Cardiac fibroblast (primary cell): ENCODE measurements at places on chromosomes 7 and 10.

- DNase-seq, result peak; percentile 89
Measured at GRCh38 chr7:108415821-108416536, 40.3 kb downstream of the NRCAM start.

DNA sequence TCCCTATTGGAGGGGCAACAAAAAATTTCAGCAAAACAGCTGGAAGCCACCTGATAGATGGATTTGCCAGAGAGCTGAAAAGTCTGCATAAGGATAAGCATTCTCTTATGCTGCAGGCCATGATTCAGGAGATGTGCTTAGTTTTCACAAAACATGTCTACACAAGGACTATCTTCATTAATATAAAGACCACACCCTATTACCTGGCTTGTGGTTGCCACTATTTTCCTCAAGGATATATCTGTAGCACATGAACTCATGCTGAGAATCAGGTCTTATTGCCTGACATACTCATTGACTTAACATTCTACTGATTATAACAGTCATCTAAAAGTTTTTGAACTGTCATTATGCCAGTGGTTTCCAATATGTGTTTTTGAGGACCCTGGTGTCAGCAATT, 7.1 kb upstream of the COL17A1 start:
- no peak for DNase-seq

DNA sequence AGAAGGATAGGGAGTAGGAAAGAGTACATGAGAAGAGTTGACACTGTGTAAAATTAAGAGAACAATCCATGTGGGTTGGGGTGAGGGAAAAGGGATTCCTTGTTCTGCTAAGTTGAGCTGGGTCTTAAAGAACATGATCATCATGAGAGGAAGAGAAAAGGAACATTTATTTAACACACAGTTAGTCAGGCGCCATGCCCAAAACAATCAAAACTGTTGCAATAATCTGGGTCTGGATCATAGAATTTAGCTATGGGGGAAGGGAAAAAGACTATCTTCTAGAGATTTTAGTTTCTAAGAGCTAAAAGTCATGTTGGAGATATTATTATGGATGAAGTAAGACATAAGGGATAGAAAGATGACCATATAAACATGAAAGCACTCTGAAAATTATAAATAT, 178.9 kb downstream of the SEM1 start:
- no peak for DNase-seq

- DNase-seq, result no peak
Measured at GRCh38 chr7:140771826-140772225, 75.3 kb downstream of the NDUFB2 start.

DNA sequence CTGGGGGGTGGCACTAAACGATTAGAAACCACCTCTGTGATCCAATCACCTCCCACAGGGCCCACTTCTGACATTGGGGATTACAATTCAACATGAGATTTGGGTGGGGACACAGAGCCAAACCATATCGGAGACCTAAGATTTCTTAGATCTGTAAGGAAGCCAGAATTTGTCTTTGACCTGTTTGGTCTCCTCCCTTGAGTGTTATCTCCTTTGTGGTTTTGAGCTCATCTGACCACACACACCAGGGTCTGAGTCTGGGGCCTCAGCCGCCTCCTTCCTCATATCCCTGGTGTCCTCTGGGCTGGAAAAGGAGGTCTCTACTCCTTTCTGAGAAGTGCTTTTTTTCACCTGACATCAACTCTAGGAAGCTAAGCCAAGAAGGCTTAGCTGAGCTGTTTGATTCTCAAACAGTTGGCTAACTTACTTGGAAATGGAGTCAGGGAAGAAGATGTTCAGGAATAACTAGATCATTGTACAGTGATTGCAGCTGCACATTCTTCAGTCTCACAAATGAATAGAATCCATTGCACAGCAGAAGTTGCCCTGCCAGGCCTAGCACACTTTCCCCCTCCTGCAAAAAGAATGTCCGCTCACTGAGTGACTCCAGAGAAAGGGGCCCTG, 167.4 kb downstream of the ARHGAP21 start:
- DNase-seq, result no peak

GRCh38 chr10:113390896-113391295, 162.0 kb upstream of the HABP2 start:
- DNase-seq, result no peak
